ENCODE measurements at places on chromosomes 5 and 9. TPM values are rescaled to one million over a fixed set of nuclear protein-coding genes. Genes with fewer than 3 reads are reported as not detected.

DNA sequence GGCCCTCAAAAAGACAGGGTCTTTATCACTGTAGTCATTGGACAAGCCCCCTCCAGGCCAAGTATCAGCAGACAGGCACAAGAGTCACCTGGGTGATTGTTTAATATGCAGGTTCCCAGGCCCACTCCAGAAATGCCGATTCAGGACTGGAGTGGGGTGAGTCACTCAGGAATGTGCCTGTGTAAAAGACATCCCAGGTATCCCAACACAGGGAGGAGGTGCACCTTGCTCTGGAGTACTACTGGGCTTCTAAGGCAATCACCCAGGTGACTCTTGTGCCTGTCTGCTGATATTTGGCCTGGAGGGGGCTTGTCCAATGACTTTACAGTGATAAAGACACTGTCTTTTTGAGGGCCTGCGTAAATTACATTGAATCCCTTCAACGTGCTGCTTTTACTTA lies 40.6 kb downstream of the ACTL7B start:
- DNase-seq: no peak

DNA sequence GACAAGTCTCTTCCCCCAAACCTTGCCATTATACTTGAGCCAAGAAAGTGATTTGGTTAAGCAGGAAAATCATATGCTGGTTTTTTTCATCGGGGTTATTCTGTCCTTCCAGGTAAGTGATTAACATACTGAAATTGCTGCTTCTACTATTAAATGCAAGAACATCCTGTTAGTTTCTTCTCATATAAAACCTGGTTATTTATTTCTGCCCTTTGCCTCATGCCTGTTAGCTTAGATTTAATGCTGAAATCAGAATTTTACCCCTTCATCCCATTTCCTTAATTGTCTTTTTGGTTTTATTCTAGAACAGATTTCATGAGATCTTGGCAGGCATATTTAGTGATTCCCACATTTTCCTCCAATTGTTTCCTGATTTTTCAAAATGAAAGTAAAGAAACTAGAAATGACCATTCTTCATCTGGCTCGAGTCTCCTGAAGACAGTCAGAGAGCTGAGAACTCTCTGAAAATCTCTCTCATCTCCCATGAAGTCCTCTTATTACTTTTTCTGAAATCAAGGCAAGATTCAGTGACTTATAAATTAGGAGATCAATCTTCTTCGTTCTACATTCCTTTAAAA lies 132.9 kb downstream of the NFIB start:
- DNase-seq: no peak

DNA sequence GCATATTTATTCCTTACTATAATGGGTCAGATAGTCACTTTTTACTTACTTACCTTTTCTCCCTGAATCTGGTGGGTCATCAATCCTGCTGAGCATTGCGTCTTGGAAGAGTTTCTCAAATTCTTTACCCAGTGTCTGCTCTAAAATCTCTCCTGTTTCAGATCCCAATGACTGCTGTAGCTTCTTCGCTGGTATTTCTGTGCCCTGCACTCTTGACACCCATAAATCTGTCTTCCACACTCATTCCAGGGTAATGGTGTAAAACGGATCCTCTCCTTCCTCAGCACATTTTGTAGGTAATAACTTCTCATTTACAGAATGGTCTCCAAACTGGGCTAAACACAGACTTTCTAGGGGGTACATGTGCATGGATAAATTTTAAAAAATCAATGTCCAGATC lies 407.4 kb downstream of the DMAC1 start:
- DNase-seq: no peak

- no peak for DNase-seq
Observed at GRCh38 chr9:71664566-71664965, 103.7 kb downstream of the CEMIP2 start.

DNA sequence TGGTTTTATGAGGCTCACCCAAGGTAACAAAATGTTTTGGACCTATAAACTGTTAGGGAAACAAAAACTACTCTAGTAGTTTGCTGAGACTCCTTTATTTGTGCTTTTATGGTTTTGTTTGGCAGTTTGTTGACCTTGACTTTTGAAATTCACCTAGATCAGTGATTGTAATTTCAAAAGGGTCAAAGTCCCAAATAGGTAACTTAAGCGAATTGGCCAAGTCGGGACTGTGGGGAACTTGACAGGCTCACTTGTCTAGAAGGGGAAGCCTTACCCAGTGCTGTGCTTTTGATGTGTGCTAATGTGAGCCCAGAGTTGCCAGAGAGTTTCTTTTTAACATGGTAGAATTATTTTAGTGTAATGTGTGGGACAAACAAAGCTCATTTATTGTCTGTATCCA lies 87.2 kb upstream of the SGCD start:
- DNase-seq: no peak

DNA sequence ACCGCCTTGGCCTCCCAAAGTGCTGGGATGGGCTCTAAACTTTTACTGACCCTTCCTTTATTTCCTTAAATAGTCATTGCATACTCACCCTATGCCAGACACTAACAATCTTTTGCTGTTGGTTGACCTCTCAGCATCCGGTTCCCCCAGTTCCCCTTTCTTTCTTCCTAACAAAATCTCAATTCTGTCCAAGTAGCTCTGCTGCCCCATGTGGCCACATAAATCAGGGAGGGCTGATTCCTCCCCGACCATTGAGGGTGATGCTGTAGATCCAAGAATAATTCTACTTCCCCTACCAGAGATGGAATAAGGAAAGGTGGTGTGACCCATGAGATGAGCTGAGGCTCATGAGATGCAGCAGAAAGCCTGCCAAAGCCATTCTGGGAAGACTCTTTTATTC lies 315.3 kb upstream of the MSX2 start:
- DNase-seq: no peak

DNA sequence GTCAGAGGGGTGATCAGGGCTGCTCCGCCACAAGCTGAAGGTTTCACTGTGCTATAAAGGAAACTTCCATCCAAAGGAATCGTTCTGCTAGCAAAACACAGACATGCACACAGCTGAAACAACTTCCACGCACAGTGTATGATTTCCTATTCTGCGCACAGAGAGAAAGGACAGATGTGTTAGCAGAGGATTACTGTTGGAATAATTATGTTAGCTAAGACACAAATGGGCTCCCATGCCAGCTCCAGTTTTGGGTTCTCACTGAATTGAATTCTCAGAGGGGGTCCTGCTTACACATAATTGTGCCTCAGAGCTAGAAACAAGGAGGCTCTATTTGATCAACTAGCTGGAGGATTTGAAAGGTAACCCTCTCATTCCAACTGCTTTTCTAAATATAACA lies 352.4 kb downstream of the IRX2 start:
- DNase-seq: no peak

- DNase-seq: no peak
Observed at GRCh38 chr9:12809720-12810119, 34.9 kb downstream of the LURAP1L start.

DNA sequence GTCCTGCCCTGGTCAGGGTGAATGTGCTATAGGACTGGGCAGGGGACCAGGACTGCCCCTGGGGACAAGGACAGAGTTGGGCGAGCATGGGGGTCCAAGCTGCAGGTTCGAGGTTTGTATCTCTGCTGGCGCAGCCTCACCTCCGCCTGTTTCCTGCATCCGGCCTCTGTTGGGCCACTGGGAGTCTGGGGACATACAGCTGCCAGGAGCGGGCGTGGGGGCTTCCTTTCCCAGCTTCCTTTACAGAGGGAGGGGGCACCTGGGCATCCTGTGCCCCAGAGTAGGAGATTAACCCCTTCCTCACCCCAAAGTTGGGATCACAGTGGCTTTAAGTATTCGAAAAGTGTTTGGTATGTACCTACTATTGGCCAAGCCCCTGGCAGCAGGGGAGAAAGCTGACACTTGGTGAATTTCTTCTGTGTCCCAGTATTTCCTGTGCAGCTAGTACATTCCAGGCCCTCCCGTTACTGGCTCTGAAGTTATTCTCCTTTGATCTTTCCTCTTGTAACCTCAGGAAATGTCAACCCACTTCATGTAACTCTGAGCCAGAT lies 19.0 kb downstream of the OLFML2A start:
- DNase-seq: no peak

Gene PCDHGA2
- 1.2 TPM for total RNA-seq

Gene CDKN2B
- total RNA-seq: 12.3 TPM

Gene IFNB1
- not detected for total RNA-seq

Gene ZNF658
- total RNA-seq: 2.9 TPM

Gene TSSK1B
- not detected for total RNA-seq

Gene DBH
- total RNA-seq: 0.30 TPM

Gene PLPP7
- total RNA-seq: 88.0 TPM

Gene SLC34A1
- total RNA-seq: not detected

Gene TAF11L10
- total RNA-seq: not detected

Gene ADAMTSL1
- 0.51 TPM for total RNA-seq

Measured in psoas muscle (tissue), 8 donors.